ENCODE measurements at places on chromosomes 7 and 10.
A peak's percentile ranks its signal among the peaks of the same experiment; 100 is the strongest.

GRCh38 chr7:37037286-37037685 lies 313.0 kb upstream of the AOAH start:
- no peak for DNase-seq

DNA sequence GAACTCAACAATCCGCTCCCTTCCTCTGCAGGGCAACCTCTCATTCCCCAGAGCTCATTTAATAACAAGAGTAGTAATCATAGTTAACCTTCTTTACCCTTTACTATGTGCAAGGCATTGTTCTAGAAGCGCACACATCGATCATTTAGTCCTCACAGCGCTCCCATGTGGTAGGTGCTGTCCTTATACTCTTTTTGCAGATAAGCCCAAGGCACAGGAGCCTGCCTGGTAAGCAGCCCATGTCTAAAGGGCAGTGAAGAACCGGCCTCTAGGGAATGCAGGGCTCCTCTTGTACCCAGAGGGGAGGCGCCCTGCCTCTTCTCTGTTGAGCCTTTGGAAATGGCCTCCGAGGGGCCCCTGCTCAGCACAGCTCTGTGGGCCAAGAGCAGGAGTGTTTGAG lies 14.3 kb downstream of the CHST3 start:
- no peak for DNase-seq

DNA sequence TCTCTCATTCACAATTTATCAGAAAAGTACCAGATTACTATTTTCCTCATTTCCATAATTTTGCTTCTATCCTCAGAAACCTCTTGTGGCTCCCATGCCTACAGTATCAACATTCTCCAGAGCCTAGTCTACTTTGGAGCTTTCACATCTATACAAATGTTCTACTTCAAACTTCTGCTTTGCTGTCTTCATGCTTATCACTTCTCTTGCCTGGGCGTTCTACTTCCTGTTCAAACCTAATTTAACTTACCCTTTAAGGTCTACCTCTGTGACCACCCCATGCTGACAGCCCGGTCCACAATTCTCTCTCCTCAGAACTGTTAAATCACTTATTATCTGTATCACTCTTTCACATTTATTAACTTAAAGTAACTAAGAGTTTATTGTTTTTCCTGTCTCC lies 6.1 kb upstream of the PTPN12 start:
- peak; percentile 68 for DNase-seq

- DNase-seq = peak; percentile 23
Measured at GRCh38 chr10:22246680-22247391, 29.0 kb upstream of the EBLN1 start.

DNA sequence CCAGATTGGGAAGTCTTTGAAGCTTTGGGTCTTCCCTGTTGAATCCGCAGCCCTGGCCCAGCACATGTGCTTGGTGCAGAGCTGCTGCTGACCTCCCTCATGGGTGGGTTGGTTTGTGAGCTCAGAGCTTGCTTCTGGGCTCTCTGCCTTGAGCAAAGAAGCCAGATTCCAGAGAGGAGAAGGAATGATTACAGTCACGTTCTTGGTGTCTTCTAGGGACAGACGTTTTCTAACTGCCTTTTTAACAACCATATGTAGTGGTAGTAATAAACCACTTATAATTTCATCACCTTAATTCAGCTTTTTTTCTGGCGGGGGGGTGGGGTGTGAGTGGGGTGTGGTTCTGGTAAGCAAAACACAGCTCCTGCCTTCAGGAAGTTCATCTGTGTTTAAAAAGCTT lies 39.5 kb downstream of the LRMDA start:
- no peak for DNase-seq

DNA sequence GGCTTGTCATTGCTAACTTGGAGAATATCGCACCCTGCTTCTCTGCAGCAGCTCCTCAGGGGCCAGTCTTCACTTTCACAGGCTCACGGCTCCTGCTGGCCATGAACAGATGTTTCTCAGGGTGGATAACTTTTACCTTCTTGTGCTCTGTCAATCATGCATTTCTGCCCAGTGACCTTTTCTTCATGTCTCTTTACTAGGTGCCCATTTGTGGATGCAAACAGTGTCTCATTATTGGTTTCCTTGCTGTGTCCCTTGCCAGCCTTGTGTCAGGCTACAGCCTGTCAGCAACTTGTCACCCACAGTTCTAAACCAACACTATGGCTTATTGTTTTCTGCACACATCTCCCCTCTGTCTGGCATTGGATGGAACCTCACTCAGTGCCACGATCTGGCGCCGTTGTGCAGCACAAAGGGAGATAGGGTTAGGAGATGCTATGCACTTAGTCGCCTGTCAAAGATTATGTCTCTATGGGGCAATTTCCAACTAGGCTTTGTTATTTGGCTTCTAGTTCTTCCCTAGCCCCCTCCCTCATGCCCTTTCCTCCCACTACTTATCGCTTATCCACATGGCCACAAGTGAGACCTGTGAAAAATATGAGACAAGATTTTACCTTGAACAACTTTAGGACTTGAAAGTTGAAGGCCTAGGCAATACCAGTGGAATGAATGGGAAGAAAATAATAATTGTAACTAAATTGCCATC lies 45.7 kb upstream of the NXPH1 start:
- no peak for DNase-seq

GRCh38 chr10:17326377-17326776 lies 98.3 kb downstream of the VIM start:
- no peak for DNase-seq

DNA sequence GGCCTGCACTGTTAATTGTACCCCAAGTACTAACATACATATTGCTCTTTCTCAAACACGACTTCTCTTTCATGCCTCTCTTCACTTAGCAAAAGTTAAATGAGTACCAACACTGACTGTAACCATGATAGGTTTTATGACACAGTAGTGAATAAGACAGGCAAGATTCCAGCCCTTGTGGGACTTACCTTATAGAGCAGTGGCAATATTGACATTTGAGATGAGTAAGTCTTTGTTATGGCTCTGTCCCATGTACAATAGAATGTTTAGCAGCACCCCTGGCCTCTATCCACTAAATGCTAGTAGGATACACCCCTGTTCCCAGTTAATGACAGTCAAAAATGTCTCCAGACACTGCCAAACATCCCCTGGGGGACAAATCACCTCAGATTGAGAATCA lies 11.9 kb upstream of the COL1A2 start:
- no peak for DNase-seq

GRCh38 chr7:20858951-20859350 lies 72.3 kb upstream of the SP8 start:
- DNase-seq = no peak

- no peak for DNase-seq
Measured at GRCh38 chr7:22234227-22234626, 122.7 kb downstream of the RAPGEF5 start.

DNA sequence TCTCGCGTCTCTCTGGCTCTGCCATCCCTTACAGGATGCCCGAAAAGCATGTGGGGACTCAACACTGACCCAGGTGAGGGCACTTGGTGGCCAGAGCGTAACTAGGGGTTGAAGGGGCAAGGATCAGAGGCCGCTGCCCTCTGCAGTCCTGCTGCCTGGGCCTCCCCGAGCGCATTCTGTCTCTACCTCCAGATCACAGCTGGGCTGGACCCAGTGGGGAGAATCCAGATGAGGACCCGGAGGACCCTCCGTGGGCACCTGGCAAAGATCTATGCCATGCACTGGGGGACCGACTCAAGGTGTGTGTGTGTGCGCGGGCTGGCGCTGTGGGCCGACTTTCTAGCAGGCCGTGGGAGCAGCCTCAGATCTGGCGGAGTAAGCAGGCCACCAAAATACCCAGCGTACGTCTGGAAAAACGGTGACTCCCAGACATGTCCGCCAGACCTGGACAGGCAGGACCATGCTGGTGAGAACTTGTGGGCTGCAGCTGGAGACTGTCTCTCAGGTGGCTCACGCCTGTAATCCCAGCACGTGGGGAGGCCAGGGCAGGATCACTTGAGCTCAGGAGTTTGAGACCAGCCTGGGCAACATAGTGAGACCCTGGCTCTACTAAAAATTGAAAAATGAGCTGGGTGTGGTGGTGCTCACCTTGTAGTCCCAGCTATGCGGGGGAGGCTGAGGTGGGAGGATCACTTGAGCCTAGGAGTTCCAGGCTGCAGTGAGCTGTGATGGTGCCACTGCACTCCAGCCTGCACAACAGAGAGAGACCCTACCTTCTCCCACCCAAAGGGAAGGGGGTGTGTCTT lies 3.2 kb downstream of the GNB2 start:
- DNase-seq = no peak

DNA sequence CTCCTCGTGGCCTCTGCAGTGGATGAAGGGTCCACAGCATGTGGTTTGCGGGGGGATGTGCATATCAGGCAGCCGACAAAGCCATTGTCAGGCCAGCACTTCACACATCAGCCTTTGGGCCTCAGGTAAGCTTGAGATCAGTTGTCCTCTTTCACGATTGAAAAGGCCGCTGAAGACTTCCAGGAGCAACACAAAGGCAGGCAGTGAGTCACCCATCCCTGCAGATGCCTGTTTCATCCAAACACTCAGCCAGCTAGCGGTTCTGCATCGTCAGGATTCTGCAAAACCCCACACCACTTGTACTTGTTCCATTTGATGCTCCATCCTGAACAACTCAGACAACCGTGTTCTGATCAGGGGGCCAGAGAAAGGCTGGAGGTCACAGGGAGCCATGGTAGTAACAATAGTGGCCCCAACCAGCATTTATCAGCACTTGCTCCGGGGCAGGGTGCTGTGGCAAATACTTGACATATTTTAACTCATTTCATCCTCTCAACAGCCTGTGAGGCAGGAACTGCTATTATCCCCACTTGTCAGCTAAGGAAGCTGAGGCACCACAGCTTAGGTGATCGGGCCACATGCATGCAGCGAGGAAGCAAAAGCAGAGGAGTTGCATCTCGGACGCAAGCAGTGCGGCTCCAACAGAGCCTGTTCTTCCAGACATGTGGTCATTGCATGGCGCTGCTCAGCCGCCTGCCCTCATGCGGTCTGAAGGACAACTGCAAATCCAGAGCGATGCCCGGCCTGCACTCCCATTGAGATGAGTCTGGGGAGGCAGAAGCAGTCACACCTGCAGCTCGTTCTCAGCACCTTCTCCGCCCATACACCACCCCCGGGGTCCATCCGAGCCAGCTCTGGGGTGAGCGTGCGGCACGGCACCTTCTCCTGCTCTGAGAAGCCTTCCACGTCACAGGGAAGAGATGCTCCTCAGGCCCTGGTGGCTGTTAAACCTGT lies 144.9 kb downstream of the PAXIP1 start:
- no peak for DNase-seq

DNA sequence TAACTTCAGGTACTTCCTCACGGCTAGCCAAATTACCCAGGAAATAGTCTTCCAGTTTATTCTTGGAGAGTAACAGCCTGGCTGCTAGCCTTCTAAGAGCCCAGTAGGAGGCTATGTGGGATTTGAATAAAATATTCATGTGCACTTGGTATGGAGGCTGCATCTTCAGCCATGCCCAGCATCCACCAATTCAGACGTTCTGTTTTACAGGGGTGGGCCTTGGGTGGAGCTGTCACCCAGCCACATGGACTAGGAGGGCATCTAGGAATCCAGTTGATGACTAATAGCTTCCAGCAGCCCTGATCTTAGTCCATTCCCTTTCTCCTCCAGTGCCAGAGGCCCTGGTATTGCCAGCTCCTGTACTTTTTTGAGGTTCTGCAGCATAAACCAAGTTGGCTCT lies 66.3 kb upstream of the ZRANB1 start:
- no peak for DNase-seq

DNA sequence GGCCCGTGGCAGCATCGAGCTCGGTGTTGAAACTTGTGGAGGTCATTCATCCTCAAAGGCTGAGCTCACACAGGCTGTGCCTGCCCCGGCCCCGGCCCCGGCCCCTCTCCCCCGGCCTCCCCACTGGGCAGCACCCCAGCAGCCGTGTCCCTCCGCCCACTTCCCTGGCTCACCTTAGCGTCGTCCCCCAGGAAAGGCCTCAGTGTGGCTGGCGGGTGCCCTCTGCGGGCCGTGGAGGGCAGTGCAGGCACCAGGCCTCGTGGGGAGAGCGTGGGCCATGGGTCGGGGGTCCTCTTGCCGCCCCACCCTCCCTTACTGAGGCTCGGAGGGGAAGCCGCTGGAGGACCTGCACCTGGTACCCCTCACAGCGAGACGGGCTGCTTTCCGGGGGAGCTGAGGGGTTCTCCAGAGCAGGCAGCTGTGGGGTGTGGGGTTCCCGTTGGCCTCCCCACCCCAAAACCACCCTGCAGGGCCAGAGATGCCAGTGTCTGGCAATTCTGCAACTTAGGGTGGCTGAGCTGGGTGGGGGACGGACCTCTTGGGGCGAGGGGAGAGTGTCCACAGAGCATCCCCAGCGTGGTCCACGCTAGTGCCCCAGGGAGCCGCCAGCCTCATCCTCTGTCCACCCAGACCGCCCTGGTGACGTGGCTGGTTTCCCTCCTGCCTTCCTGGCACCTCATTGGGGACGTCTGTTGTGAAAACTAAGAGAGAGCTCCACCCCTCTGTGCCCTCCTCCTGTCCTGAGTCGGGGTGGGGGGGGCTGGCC lies 44.2 kb upstream of the DPYSL4 start:
- DNase-seq = no peak

DNA sequence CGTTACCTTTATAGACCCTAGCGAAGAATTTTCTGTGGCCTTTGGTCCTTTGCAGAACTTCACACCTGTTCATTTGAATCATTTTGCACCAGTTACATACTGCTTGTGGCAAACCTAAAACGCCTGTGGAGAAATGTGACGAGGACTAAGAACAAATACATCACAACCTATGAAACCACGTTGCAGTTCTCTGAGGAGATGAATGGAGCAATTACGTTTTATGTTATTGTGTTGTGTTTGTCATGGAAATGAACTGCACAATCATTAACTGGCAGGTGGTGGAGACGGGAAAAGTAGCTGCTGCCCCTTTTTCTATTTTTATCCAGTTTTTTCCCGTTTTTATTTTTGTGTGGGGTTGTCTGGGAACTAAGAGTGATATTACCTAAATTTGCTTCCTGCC lies 505.5 kb downstream of the SDK1 start:
- DNase-seq = no peak

GRCh38 chr7:152574892-152575548 lies 100.9 kb downstream of the XRCC2 start:
- DNase-seq = no peak

- peak; percentile 7 for DNase-seq
Measured at GRCh38 chr10:29056729-29057128, 232.1 kb upstream of the LYZL1 start.

DNA sequence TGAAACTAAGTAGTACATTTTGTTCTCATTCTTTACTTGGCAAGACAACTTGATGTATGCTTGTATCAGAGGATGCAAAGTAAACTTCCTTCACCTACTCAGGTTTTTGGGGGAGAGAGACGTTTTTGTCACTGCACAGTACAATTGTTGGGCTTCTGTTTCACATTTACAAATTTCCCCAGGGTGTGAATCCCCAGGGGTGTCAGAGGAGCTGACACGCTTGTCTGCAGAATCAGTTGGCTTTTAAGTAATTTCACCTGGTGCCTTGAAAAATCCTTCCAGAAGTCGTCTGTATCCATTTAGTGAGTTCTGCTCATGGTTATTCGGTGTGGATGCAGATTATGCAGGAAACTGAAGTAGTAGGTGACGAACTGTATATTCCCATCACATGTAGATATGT lies 1227.7 kb upstream of the CELF2 start:
- no peak for DNase-seq

GRCh38 chr10:3465406-3465891 lies 292.9 kb upstream of the PITRM1 start:
- peak; percentile 36 for DNase-seq

- DNase-seq = peak; percentile 80
Measured at GRCh38 chr10:61975391-61975932, 74.0 kb downstream of the ARID5B start.

GRCh38 chr10:75497997-75498883 lies 66.8 kb downstream of the LRMDA start:
- no peak for DNase-seq

GRCh38 chr10:126137562-126138221 lies 241.3 kb downstream of the FANK1 start:
- DNase-seq = no peak
